Stimulated activated CD4-positive, alpha-beta T cell treated with anti-CD3 and anti-CD28 coated beads, Interleukin-1b, Interleukin-23, amount 100 ng/mL, for 1 hour (primary cell): ENCODE measurements at places on chromosomes 12 and 14.

- DNase-seq, result no peak
Observed at GRCh38 chr12:63144556-63144955, 6.4 kb downstream of the AVPR1A start.

- DNase-seq, result no peak
Observed at GRCh38 chr12:19901841-19902240, 462.5 kb downstream of the AEBP2 start.

- no peak for DNase-seq
Observed at GRCh38 chr14:51328772-51329353, 88.8 kb downstream of the TMX1 start.

DNA sequence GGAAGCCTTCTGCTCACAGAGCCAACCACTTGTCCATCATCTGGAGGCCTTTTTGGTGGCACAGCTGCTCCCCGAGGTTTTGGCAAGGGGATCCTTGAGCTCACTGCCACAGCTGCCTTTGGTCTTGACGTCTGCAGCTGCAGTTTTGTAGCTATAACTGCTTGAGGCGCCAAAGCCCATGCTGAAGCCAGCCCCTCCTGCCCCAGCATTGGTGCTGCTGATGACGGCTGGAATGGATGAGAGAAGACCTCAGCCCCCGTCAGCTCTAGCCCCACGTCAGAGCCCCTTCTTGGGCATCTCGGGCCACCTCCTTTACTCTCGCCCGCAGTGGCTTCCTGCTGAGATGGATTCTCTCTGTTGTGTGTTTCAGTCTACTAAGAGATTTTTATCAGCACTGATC, 12.3 kb upstream of the KRT74 start:
- DNase-seq, result no peak

GRCh38 chr12:38775457-38775856, 129.9 kb downstream of the CPNE8 start:
- no peak for DNase-seq

- DNase-seq, result no peak
Observed at GRCh38 chr12:2548081-2548480, 246.7 kb upstream of the FKBP4 start.

DNA sequence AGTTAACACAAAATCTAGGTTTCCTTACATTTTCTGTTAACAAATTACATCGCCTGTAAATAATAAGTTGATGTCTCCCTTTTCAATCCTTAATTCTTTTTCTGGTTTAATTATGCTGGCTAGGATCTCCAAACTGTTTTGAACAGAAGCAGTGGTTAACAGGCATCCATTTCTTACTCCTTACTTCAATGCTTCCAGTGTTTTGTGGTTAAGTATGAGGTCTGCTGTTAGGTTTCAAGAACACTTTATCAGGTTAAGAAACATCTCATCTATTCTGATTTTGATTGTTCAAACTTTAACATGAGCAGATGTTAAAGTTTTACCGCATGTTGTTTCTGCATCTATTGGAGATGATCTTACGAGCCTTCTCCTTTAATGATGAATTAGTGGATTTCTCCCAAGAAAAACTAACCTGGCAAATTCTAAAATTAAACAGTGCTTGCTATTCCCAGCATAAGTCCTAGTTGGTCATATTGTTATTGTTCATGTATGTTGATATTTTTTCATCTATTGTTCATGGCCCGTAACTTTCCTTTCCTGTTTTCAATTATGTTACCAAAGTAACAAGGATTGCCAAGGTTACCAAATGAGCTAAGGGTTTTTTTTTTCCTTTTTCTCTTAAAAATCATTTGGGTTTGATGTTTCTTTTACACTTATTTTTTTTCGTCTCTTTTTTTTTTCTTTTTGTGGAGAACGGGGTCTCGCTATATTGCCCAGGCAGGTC, 33.4 kb downstream of the POLE start:
- DNase-seq, result no peak

- DNase-seq, result no peak
Observed at GRCh38 chr12:25494926-25495325, 58.2 kb downstream of the LMNTD1 start.

GRCh38 chr12:91703491-91704283, 442.0 kb downstream of the BTG1 start:
- DNase-seq, result no peak

DNA sequence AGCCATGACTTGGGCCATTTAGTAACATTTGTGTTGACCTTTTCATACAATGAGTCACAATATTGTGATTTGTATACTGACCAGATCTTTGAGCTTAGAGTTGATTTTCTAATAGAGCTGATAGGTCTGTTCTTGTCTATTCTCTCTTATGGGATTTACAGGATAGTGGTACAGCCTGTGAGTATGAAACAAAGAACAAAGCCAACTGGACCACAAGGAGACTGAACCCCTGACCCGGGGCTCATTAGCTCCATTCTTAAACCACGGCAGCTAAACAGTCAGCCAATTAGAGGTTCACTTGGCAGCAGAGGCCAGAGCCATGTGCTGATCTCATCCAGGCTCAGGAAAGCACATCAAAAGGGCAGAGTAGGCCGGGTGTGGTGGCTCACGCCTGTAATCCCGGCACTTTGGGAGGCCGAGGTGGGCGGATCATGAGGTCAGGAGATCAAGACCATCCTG, 59.1 kb upstream of the GNPNAT1 start:
- DNase-seq, result no peak

GRCh38 chr12:85006206-85006605, 29.9 kb downstream of the TSPAN19 start:
- DNase-seq, result no peak

- no peak for DNase-seq
Observed at GRCh38 chr12:115341442-115341841, 657.5 kb upstream of the TBX3 start.

GRCh38 chr14:80519002-80519401, 307.7 kb upstream of the DIO2 start:
- DNase-seq, result no peak

GRCh38 chr12:82650627-82651337, 35.9 kb upstream of the TMTC2 start:
- DNase-seq, result no peak

GRCh38 chr12:4530982-4531586, 7.6 kb upstream of the RAD51AP1 start:
- no peak for DNase-seq
